ENCODE measurements at places on chromosomes 3 and 15.
A peak's percentile ranks its signal among the peaks of the same experiment; 100 is the strongest.

- no peak for DNase-seq
Observed at GRCh38 chr3:11120091-11120805, 34.0 kb upstream of the HRH1 start.

DNA sequence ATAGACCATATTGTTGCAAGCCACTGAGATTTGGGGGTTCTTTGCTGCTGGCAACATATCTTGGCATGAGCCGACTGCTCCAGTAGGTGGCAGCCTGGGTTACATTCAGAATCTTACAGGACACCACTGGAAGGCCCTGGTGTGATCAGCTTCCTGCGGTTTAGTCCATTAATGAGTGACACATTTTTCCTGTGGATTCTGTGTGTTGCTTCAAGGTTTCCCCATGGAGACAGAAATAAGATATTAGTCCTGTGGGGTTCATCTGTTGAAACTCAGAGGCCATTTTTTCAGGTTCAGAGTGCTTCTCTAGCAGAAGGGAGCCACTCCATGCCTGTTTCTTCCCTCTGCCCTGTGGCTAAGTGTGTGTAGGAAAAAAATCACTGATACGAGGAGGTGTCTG lies 116.2 kb downstream of the MFSD1 start:
- DNase-seq: peak; percentile 64

DNA sequence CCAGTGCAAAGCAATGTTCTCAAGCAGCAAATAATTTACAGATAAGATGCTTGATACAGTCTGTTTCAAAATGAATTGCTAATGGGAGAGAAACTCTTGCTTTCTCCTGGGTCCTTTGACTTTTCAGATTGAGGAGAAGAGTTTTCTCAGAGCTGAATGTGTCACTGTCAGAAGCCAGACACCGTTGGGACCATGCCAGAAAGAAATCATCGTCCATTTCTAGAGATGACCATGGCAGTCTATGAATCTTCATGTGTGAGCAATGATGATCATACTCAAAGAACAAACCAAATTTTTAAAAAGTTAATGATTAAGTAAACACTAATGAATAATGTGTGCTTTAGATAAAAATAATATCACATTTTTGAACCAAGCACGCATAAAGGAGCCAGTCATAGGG lies 77.6 kb downstream of the ZNF385D start:
- DNase-seq: no peak

DNA sequence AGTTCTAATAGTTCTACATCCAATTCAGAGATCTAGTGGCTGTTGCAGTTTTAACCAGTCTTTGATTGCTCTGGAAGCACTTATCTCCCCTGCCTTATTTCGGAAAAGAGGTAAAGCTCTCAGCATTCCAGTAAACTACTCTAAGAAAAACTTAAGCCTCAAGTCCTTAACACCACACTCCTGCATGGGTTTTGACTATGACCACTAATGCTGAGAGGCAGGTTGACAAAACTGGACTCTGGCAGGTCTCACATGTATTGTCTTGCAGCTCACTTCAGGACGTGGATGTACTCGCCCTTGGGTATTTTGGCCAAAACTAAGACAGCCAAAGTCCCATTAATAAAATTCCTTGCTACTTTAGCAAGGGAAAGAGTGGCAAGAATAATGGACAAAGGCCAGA lies 405.9 kb upstream of the GRM7 start:
- DNase-seq: no peak

DNA sequence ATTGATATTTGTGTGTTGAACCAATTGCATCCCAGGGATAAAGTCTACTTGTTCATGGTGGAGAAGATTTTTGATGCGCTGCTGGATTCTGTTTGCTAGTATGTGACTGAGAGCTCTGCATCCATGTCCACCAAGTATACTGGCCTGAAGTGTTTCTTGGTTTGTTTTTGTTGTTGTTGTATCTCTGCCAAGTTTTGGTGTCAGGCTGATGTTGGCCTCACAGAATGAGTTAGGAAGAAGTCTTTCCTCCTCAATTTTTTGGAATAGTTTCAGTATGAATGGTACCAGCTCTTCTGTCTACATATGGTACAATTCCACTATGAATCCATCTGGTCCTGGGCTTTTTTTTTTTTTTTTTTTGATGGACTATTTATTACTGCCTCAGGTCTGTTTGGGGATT lies 50.9 kb upstream of the OSTN start:
- no peak for DNase-seq

DNA sequence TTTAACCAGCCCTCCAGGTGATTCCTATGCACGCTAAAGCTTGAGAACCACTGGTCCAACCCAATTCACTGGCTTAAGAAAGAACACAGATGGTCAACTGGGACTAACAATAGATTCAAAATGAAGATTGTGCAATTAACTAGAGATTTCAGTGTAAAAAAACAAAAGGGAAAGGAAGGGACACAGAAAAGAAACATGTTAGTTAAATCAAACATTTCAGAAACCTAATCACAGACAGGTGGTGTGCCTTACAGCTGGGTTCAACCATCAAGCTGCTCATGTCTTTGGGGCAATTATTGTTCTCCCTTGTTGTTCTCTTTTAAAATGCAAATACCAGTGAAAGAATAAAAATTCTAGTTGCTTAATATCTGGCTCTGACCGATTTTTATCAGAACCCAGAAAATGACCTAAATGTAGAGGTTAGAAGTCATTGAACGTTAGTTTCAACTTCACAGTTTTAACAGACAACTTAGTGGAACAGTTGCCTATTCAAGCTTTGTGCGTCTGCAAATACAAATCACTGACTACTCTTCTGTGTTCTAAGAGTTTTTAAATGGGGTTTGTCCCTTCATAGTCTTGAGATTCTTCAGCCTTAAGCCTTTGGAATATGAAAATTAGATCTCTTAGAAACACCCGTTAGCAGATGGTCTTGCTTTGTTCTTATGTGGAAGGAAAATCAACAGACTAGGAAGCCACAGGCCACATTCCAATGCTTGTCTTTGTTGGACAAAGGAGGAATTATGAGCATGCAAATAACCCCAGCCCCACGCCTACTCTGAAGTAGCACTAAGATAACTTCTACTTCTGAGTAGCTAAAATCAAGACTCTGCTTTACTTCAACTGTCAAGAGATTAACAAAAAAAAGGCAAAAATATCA lies 223.4 kb downstream of the ATP8B4 start:
- DNase-seq: no peak

DNA sequence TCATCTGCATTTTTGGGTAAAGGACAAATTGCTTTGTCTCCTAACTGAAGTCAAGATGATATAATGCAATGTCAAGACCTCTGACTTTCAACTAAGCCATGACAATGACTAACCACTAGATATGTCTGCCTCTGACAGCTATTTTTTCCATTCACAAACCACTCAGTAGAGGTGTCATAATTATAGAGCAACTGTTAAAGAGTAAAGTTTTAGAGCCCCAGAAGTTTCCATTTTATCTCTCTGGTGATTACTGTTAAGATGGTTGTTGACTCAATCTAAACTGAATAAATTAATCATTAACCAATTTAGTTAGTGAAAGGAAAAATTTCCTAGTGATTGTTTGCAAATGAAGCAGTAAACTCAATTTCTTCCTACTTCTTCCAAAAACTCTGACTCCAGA lies 779.9 kb downstream of the GRM7 start:
- DNase-seq: no peak

GRCh38 chr15:88630798-88631463 lies 7.9 kb upstream of the ISG20 start:
- DNase-seq: no peak

- no peak for DNase-seq
Observed at GRCh38 chr15:70812827-70813364, 41.1 kb downstream of the LARP6 start.

DNA sequence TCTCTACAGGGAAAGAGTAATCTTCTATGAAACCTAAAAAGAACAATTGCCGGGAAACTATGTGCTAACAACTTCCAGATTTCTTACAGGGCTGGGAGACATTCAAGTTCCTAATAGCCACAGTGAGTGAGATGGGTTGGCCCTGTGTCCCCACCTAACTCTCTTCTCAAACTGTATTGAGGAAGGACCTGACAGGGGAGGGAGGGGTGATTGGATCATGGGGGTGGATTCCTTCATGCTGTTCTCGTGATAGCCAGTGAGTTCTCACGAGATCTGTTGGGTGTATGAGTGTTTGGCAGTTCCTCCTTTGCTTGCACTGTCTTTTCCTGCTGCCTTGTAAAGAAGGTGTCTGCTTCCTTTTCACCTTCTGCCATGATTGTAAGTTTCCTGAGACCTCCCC lies 958.7 kb downstream of the AGBL1 start:
- no peak for DNase-seq

Data from GM12865 (cell line).